GOT3 (cell line): ENCODE measurements at places on chromosomes 11 and 22.

DNA sequence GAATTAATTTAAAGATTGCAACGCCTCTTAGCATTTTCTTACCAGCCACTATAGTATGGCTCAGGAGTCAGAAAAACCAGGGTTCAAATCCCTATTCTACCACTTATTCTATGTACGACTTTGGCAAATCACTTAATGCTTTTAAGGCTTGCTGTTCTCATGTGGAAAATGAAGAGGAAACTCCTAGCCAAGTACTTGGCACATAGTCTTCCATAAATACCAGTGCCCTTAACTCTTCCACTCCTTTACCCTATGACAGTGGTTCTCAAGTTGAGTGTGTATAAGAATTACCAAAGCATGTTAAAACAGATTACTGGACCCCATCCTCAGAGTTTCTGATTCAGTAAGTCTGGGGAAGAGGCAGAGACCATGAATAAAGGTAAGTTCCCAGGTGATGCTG lies 107.6 kb downstream of the RBFOX2 start:
- no peak for DNase-seq

- no peak for DNase-seq
Observed at GRCh38 chr11:1867381-1867780, 14.5 kb downstream of the LSP1 start.

DNA sequence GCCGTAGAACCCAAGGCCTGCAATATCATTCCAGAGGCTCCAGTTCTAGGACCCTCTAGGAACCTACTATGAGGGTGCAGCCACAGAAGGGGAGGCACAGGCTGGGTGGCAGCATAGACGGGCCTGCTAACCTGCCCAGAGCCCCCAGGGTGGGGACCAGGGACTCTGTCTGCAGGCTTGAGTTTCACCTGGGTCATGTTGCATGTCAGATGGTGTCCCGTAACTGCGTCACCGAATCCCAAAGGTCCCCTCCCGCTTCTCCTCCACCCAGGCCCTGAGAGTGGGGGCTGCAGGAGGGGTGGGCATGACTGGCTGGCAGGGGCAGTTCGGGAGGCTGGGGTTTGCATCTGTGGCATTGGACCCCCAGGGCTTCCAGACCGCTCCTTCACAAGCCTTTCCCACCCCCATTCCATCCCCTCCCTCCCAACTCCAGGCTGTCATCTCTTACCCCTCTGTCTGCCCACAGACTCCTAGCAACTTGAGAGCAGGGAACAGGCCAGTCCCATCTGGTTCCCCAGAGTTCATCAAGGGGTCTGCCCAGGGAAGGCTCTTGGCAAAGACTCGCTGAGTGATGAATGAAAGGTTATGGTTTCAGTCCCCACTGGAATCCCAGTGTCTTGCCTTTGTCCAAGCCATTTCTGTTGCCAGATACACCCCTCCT lies 16.3 kb downstream of the MYO7A start:
- DNase-seq: no peak

GRCh38 chr11:123174196-123175183 lies 20.6 kb downstream of the CLMP start:
- no peak for DNase-seq

- DNase-seq: no peak
Observed at GRCh38 chr11:114775875-114776621, 97.7 kb downstream of the NXPE2 start.

DNA sequence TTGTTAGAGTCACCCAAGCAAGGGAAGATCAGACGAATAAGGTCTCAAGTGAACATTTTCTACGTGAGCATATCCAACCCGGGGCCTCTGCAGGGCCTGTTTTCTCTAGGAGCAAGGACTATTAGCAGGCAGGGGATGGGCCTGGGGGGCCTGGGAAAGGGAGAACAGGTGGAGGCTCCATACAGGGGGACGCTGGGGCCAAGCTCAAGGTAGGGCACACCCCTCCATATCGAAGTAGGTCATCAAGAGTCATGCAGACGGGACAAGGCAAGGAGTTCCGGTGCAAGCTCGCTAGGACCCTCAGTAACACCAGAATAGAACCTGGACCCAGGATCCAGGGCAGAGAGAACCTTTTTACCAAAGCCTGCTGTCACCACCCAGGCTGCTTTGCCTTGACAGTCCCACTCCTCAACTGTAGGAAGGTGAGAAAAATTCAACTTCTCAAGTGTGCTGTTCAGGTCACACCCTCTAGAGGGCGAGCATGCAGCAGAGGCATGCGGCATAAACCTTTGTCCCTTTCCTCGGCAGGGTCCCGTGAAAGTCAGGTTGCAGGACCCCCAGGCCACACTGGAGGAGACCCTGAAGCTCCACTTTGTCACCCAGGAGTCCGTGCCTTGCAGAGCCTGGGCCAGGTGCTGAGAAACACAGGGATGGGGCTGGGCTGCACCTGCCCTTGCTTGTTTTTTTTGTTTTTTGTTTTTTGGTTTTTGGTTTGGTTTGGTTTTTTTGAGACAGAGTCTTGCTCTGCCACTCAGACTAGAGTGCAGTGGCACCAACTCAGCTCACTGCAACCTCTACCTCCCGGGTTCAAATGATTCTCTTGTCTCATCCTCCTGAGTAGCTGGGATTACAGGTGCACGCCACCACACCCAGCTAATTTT lies 8.6 kb upstream of the APOBEC3B start:
- DNase-seq: no peak

DNA sequence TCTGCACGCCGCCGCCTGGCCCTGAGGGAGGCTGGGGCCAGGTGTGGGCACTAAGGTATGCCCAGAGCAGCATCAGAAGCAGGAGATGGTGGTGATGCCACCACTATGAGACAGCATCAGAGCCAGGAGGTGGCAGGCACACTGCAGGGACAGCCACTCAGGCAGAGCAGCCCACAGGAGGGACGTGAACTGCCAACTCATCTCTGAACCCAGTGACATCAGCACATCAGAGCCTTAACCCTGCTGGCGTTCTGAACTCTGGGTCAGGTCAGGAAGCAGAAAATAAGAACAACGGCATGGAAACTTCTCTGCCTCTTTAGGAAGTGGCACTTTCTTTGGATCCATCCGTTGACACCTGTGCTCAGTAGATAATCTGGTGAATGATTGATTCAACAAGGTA lies 14.7 kb upstream of the IFT27 start:
- DNase-seq: no peak

GRCh38 chr11:15236559-15236958 lies 121.8 kb downstream of the INSC start:
- DNase-seq: no peak

- no peak for DNase-seq
Observed at GRCh38 chr11:20501971-20502370, 97.4 kb upstream of the SLC6A5 start.

GRCh38 chr11:69156235-69156639 lies 502 bp downstream of the SMIM38 start:
- no peak for DNase-seq

- no peak for DNase-seq
Observed at GRCh38 chr22:48199667-48200066, 1437.2 kb downstream of the TBC1D22A start.

DNA sequence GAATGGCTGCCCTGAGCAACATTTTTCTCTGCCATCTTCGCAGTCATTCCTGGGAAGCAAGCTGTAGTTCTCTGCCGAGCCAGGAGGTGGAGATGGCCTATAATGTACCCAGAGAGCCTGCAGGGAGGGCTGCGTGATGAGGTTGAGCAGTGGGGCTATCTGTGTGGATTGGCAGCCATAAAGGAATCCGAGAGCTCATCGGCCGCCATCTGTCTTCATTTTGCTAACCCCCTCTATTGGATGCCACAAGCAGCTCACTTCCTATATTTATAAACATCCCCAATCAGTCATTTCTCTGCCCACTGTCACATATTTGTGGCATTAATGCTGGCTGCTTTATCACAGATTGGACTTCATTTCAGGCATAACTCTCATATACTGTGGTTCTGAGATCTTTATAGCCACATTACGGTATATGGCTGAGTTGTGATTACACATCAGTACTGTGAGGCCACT lies 209.5 kb downstream of the NTM start:
- DNase-seq: peak; percentile 3

- no peak for DNase-seq
Observed at GRCh38 chr11:128082574-128082973, 504.8 kb downstream of the ETS1 start.

DNA sequence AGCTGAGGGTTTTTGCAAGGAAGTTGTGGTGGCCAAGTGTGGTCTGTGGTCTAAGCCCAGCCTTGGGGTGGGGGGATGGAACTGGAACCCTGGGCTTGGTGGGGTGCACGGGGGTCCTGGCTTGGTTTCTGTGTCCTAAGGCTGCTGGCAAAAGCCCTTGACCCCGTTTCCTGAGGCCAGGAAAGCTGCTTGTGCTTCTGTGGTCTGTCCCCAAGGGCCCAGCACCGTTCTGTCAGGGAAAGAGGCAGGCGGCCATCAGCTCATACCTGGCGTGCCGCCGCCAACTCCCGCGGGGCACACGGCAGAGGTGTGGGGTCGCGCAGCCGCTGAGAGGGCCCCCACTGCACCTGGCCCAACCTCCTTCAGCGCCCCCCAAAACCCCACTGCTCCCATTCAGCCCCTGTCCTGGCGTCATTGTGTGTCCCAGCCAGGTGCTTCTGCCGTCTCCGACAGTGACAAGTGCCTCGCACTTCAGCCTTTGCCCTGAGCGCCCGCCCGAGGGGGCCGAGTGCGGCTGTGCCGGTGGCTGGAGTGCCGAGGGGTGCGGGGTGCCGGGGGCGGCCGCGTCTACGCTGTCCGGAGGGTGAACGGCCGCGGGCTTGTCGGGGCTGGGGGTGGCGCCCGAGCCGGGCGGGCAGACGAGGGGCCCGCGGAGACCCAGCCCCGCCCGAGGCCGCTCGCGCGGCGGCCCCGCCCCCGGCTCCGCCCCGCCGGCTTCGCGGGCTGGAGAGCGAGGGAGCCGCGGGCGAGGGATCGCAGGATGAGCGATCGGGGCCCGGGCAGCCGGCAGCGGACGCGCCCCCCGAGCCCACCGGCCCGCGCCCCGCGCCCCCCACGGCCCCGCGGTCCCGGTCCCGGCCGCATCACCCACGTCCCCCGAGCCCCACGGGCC lies at the start of gene CNIH2:
TSS of gene CNIH2 (plus strand) at position 705 of the 892 bp plus-strand sequence. CDS start 282 bp downstream, outside the sequence.
- no peak for DNase-seq

GRCh38 chr22:25853501-25854284 lies 111.7 kb downstream of the MYO18B start:
- no peak for DNase-seq

DNA sequence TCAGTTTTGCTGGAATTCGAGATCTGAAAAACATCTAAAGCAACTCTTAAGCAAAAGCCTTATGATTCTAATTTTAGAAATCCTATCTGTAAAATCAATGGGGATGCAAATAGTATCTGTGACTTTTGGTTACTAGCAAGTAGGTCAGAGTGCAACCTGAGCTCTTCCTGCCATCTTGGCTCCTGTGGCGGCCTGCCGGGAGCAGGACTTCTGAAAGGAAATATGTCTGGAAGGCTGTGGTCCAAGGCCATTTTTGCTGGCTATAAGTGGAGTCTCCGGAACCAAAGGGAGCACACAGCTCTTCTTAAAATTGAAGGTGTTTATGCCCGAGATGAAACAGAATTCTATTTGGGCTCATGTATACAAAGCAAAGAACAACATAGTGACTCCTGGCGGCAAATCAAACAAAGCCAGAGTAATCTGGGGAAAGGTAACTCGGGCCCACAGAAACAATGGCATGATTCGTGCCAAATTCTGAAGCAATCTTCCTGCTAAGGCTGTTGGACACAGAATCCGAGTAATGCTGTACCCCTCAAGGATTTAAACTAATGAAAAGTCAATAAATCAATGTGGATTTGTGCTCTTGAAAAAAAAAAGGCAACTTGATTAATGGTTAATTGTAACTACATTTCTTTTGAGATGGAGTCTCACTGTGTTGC lies 1.7 kb downstream of the SAMM50 start:
- no peak for DNase-seq

DNA sequence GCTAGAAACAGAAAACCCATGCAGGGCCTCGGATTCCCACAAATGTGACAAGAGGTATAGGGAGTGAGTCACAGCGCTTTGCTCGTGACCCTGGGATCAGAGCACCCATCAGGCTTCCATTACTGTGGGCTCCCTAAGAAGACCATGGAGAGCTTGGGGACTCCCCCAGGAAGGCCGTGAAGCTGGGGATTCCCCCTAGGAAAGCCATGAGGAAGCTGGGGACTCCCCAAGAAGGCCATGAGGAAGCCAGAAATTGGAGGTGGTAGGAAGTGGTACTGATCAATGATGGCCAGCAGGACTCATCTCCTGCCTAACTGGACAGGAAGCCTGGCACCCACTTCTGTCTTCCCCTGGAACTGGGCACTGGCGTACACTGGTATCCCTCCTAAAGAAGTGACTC lies 10.1 kb upstream of the DCPS start:
- DNase-seq: no peak

DNA sequence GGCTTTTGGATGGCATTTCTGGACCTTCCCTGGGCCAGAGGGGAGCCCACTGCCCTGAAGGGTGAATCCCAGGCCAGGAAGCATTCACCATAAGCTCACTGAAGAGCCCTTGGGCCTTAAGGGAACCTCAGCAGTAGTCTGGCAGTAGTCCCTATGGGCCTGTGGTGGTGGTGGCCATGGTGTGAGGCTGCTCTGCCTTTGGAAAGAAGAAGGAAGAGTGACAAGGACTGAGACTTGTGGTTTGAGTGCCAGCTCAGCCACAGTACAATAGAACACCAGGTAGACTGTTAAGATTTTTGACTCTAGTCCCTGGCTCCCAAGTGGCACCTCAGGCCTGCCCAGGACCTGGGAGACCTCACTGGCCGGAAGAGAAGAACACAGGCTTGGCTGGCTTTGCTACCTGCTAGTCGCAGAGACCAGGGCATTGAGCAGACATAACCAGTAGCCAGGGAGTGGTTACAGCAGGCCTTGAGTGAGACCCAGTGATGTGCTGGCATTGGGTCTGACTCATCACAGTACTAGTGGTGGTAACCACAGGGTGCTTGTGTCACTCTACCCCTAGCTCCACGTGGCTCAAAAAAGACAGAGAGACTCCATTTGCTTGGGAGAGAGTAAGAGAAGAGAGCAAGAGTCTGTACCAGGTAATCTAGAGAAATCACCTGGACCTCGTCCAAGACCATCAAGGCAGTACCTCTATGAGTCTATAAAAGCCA lies 259.8 kb upstream of the BLID start:
- no peak for DNase-seq

- no peak for DNase-seq
Observed at GRCh38 chr11:62153087-62153395, 29.2 kb downstream of the INCENP start.

- DNase-seq: no peak
Observed at GRCh38 chr22:49765091-49765771, 62.4 kb downstream of the BRD1 start.

DNA sequence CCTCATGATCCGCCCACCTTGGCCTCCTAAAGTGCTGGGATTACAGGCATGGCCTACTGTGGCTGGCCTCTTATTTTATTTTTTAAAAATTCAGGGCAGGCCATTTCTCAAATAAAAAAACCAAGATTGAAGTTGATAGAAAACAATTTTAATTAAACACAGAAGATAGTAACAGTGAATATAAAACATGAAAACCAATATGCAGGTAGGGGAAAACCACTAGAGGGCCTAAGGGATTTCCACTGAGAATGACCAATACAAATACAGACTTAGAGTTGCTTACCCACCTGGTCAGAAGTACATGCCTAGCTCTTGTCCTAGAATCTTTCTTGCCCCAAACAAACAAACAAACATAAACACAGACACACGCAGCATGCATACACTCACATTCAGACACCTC lies 1.7 kb upstream of the RTCB start:
- DNase-seq: no peak
